ENCODE measurements at places on chromosomes 6 and 20. TPM values are rescaled to one million over a fixed set of nuclear protein-coding genes. Genes with fewer than 3 reads are reported as not detected.

GRCh38 chr6:105746509-105746908 is 339.6 kb upstream of the PRDM1 start:
- H3K27me3 ChIP-seq: no peaks in the 10 kb centered on the region
- DNase-seq: no peak
- H3K4me3 ChIP-seq: no peak overlapping the region
- no peak overlapping the region for H3K27ac ChIP-seq

- DNase-seq: no peak
- H3K36me3 ChIP-seq: no peaks in the 10 kb centered on the region
- H3K27ac ChIP-seq: no peak overlapping the region
- H3K4me1 ChIP-seq: no peaks in the 10 kb centered on the region
- no peaks in the 10 kb centered on the region for H3K27me3 ChIP-seq
Observed at GRCh38 chr6:85431271-85431670, 18.6 kb upstream of the NT5E start.

- no peaks in the 10 kb centered on the region for H3K27me3 ChIP-seq
- no peaks in the 10 kb centered on the region for H3K36me3 ChIP-seq
- peaks cover 9% of the 10 kb centered on the region for H3K4me1 ChIP-seq
- DNase-seq: peak; percentile 51
- peak overlapping the region; percentile 28 for H3K27ac ChIP-seq
- H3K4me3 ChIP-seq: no peak overlapping the region
Observed at GRCh38 chr6:131281471-131282270, 146.4 kb downstream of the AKAP7 start.

DNA sequence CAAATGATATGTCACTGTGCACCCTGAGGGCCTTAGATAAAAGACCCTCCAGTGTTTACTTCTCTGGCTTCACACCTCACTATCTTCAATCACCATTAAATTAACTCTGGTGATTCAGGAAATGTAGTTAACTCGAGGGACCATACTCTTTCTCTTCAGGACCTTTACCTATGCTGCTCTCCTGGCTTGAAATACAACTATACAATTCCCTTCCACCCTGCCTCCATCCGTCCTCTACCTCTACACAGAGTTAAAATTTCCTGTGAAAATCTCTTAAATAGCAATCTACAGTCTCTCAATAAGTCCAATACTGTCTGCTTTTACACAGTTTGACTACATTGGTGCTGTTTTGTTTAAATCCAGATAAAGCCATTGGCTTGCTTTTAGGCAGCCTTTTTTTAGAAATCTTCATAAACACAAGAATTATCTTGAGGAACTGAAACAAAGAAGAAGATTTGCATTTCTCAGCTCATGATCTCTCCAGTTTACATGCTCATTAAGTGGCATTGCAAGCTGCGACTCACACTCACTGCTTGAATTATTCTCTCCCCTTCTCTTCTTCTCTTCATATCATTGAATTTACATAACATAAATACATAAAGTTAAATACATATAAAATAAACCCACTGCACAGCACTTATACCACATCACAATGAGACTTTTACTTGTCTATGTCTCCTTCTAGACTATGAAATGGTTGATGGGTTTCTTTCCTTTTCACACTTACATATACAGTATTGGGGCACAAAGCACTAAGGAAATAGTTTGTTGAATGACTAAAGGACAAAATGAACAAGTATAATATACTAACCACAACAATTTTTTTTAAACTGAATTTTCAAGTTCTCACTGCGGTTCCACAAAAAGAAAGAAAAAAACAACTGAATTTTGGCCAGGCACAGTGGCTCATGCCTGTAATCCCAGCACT is 239.0 kb upstream of the KCNQ5 start:
- no peak overlapping the region for H3K27ac ChIP-seq
- no peak overlapping the region for H3K4me3 ChIP-seq
- no peaks in the 10 kb centered on the region for H3K27me3 ChIP-seq
- H3K36me3 ChIP-seq: no peaks in the 10 kb centered on the region
- no peaks in the 10 kb centered on the region for H3K4me1 ChIP-seq
- DNase-seq: no peak

DNA sequence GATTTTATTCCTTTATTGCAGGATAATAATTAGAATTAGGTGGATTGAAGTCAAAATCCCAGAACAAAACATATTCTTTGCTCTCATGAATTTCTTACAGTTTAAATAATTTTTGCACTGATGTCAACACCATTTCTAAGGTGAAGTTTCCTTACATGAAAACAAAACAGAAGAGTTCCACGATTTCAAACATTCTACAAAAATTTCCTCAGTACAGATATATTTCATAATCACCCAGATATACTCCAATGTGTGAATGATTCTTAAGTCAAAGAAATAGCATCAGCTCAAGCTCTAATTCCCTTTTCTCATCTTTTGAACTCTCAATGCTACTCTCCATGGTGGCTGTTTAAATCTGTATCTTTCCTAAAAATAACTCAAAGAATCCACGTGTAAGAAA is 39.5 kb upstream of the THBS2 start:
- no peak overlapping the region for H3K4me3 ChIP-seq
- H3K36me3 ChIP-seq: no peaks in the 10 kb centered on the region
- H3K4me1 ChIP-seq: no peaks in the 10 kb centered on the region
- H3K27ac ChIP-seq: no peak overlapping the region

GRCh38 chr6:109991201-109992101 is 13.3 kb downstream of the GPR6 start:
- no peak overlapping the region for H3K4me3 ChIP-seq
- no peaks in the 10 kb centered on the region for H3K36me3 ChIP-seq
- no peak overlapping the region for H3K27ac ChIP-seq
- DNase-seq: no peak
- no peaks in the 10 kb centered on the region for H3K4me1 ChIP-seq

GRCh38 chr6:97909380-97909779 is 626.4 kb upstream of the MMS22L start:
- H3K27me3 ChIP-seq: no peaks in the 10 kb centered on the region
- H3K4me1 ChIP-seq: no peaks in the 10 kb centered on the region
- no peak for DNase-seq
- H3K36me3 ChIP-seq: no peaks in the 10 kb centered on the region

DNA sequence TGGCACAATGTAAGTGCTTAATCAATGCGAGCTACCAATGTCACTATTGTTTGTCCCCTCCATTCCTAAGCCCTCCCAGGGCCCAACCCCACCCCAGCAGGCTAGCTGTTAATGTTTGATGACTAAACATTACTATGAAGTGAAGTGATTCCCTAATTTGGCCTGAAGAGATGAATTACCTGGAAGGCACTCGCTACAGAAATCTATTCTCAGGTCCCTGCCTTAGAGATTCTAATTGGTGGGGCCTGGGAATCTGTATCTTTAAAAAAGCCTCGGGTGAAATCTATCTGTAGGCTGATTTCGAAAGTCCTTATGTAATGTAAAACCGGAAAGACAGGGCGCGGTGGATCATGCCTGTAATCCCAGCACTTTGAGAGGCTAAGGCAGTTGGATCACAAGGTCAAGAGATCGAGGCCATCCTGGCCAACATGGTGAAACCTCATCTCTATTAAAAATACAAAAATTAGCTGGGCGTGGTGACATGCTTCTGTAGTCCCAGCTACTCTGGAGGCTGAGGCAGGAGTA is 16.9 kb upstream of the SNAI1 start:
- H3K27ac ChIP-seq: no peak overlapping the region
- no peaks in the 10 kb centered on the region for H3K36me3 ChIP-seq
- H3K27me3 ChIP-seq: no peaks in the 10 kb centered on the region
- H3K4me3 ChIP-seq: no peak overlapping the region

DNA sequence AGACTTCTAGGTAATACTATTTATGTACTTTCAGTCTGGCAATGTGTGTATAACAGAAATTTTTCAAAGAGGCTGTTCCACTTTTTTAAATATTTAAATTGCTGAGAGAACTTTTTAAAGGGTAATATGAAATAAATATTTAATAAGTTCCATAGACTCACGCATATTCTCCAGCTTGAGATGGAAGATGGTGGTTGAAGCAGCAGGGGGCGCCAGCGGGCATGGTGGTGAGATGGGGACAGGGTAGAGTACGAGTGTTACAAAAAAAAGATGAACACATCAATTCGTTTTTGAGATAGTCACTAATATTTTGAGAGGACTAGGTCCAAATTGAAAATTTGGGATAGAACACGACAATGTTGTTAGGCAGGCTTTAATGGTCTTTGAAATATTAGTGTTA is 68.4 kb downstream of the RSPO3 start:
- H3K27ac ChIP-seq: no peak overlapping the region

- no peaks in the 10 kb centered on the region for H3K36me3 ChIP-seq
- no peaks in the 10 kb centered on the region for H3K4me1 ChIP-seq
- DNase-seq: no peak
- H3K27me3 ChIP-seq: peaks cover 16% of the 10 kb centered on the region
- no peak overlapping the region for H3K27ac ChIP-seq
Observed at GRCh38 chr20:694496-694895, 18.9 kb upstream of the SCRT2 start.

- no peak overlapping the region for H3K27ac ChIP-seq
- H3K4me1 ChIP-seq: no peaks in the 10 kb centered on the region
- DNase-seq: no peak
- no peaks in the 10 kb centered on the region for H3K36me3 ChIP-seq
- H3K4me3 ChIP-seq: no peak overlapping the region
Observed at GRCh38 chr6:136429264-136430065, 120.8 kb downstream of the MAP7 start.

GRCh38 chr6:42249279-42249678 is 31.6 kb upstream of the MRPS10 start:
- H3K36me3 ChIP-seq: peaks cover 18% of the 10 kb centered on the region
- peaks cover 11% of the 10 kb centered on the region for H3K4me1 ChIP-seq
- H3K4me3 ChIP-seq: no peak overlapping the region

DNA sequence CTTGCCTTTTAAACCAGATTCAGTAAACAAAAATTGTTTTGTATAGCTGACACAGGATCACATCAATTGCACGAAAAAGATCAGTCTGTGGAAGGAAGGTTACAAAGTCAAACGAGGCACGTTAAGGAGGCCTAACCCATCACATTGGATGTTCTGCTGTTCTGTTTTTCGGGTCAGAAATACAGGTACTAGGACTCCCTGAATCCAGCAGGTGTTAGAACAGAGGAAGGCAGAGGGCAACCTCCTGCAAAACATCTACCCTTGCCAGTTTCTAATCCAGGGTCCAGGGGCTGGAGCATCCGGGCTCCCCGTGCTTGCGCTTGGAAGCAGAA is 64.6 kb downstream of the PLG start:
- peaks cover 9% of the 10 kb centered on the region for H3K27me3 ChIP-seq
- H3K27ac ChIP-seq: no peak overlapping the region
- no peak for DNase-seq
- H3K4me3 ChIP-seq: peak overlapping the region; percentile 39
- H3K36me3 ChIP-seq: no peaks in the 10 kb centered on the region
- H3K4me1 ChIP-seq: peaks cover 5% of the 10 kb centered on the region

- DNase-seq: no peak
- no peaks in the 10 kb centered on the region for H3K36me3 ChIP-seq
- H3K27ac ChIP-seq: no peak overlapping the region
- H3K4me3 ChIP-seq: no peak overlapping the region
- peaks cover 16% of the 10 kb centered on the region for H3K27me3 ChIP-seq
Observed at GRCh38 chr20:21047981-21048380, 58.2 kb downstream of the LINC00237 start.

DNA sequence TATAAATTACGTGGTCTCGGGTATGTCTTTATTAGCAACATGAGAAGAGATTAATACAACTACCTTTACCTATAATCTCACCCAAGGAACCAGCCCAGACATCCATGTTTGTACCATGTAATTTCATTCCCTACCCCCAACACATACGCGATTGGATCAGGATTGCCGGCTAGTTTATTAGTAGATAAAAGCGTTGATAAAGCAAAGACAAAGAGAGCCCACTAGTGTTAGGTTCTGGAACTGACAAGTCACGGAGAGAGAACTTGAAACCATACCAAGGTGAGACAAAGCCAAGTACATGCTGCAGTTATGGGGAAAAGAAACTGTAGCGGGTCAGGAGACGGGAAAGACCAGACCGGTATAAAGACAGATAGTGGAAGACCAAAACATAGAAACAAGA is 37.4 kb upstream of the FAM135A start:
- no peaks in the 10 kb centered on the region for H3K27me3 ChIP-seq
- H3K4me3 ChIP-seq: no peak overlapping the region
- DNase-seq: no peak
- peaks cover 5% of the 10 kb centered on the region for H3K4me1 ChIP-seq
- H3K36me3 ChIP-seq: no peaks in the 10 kb centered on the region

- H3K27ac ChIP-seq: no peak overlapping the region
- no peak overlapping the region for H3K4me3 ChIP-seq
- no peaks in the 10 kb centered on the region for H3K36me3 ChIP-seq
- DNase-seq: no peak
Observed at GRCh38 chr20:22866812-22867341, 168.2 kb upstream of the SSTR4 start.

DNA sequence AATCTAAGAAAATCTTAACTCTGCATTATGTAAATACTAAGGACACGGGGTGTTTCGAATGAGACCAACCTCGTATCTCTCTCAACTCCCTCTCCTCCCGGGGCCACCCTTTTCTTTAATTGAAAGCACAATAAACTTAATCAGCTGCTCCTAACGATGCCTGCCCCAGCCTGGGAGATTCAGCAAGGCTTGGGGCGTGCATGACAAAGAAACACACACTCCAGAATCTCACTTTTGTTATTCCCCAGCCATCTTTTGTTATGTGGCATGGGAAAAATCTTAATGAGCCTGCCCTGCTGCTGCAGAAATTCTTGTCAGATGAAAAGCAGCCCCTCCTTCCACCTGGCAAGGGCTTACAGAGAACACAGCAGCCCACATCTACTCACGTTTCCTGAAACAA is 117.4 kb downstream of the TTLL2 start:
- DNase-seq: no peak
- no peaks in the 10 kb centered on the region for H3K36me3 ChIP-seq
- H3K27me3 ChIP-seq: no peaks in the 10 kb centered on the region
- H3K4me3 ChIP-seq: no peak overlapping the region
- H3K27ac ChIP-seq: no peak overlapping the region

The METTL24 gene
- total RNA-seq: 2.8 TPM

The PRSS16 gene
- 13.4 TPM for total RNA-seq

The HRH3 gene
- total RNA-seq: not detected

The TRAPPC3L gene
- total RNA-seq: not detected

The HLA-DRB1 gene
- total RNA-seq: 480 TPM

The MCCD1 gene
- not detected for total RNA-seq

The CAGE1 gene
- not detected for total RNA-seq

The PDE10A gene
- 2.7 TPM for total RNA-seq

The PBOV1 gene
- total RNA-seq: not detected
